ENCODE measurements at places on chromosomes 6 and 20. TPM values are rescaled to one million over a fixed set of nuclear protein-coding genes. Genes with fewer than 3 reads are reported as not detected.

Gene GATA5
- not detected for total RNA-seq

Gene C6orf132
- 0.05 TPM for total RNA-seq

Gene SPEF1
- 0.32 TPM for total RNA-seq

Gene OPRM1
- total RNA-seq = not detected

Gene TCF15
- not detected for total RNA-seq

Gene C20orf144
- 0.25 TPM for total RNA-seq

Gene SLC17A9
- 11.0 TPM for total RNA-seq

Gene HLA-DQB1
- total RNA-seq = 7.0 TPM

Data from T-helper 2 cell treated with Interferon-gamma antibody and Interleukin-4, amounts not matched to agents 100 ng/mL and 5 ng/mL, for 36 hours (primary cell).